IMR-90 (cell line): ENCODE measurements at places on chromosomes 4 and X. TPM values are rescaled to one million over a fixed set of nuclear protein-coding genes. Genes with fewer than 3 reads are reported as not detected.

The PABPC1L2B gene
- total RNA-seq: not detected in 2 replicates

The CABS1 gene
- total RNA-seq: not detected in 2 replicates

The ZNF157 gene
- total RNA-seq: under 0.01 TPM in 1 of 2 replicates, not detected in the other

The TCEAL2 gene
- total RNA-seq: not detected in 2 replicates

The CFI gene
- 0.18 and 0.28 TPM in 2 replicates for total RNA-seq

The IQCM gene
- total RNA-seq: not detected in 2 replicates

The SPANXC gene
- total RNA-seq: not detected in 2 replicates

The MGARP gene
- total RNA-seq: 35.0 and 44.4 TPM in 2 replicates

The UCHL1 gene
- total RNA-seq: 972 and 1,122 TPM in 2 replicates

The DUSP9 gene
- total RNA-seq: under 0.01 TPM in 2 replicates

The NPY2R gene
- total RNA-seq: not detected in 2 replicates

DNA sequence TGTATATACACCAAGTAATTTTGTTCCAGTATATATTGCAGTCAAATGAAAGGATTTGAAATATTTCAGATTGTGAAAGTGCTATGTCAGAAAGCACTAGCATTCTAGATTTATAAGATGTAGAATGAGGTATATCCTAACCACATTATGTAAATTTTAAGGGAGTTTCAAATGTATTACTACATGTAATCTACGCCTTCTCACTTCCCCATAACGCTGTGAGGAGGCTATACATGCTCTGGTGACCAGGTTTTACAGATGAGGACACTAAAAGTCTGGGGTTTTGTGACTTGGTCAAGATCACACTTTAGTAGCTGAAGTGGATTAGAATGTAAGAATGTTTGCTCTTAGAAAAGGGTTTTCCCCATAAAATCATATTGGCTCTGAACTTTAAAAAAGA, 8.1 kb downstream of the ENPEP start:
- no peaks in the 10 kb centered on the region for H3K4me1 ChIP-seq
- no peak for DNase-seq
- no peaks in the 10 kb centered on the region for H3K27me3 ChIP-seq
- no peak overlapping the region for H3K4me3 ChIP-seq
- H3K27ac ChIP-seq: no peak overlapping the region

DNA sequence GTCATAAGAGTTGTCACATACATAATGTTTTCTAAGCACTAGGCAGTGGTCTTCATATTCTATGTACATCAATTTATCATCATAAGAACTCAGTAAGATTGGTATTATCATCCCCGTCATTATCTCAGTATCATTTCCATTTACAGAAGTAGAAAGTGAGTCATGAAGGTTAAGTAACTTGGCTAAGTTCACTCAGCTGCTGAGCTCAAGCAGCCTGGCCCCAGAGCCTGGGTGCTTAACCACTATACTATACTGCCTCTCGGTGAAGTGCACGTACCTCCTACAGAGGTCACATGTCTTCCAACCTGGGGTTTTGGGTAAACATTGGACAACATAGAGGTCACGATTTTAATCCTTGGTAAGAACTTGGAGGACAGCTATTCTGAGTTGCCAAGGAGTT, 161.5 kb upstream of the GATB start:
- no peak overlapping the region for H3K27ac ChIP-seq
- no peaks in the 10 kb centered on the region for H3K36me3 ChIP-seq
- H3K27me3 ChIP-seq: no peaks in the 10 kb centered on the region; the same call in 1 of the 2 replicates
- H3K4me3 ChIP-seq: no peak overlapping the region
- H3K4me1 ChIP-seq: no peaks in the 10 kb centered on the region; the same call in 1 of the 2 replicates

DNA sequence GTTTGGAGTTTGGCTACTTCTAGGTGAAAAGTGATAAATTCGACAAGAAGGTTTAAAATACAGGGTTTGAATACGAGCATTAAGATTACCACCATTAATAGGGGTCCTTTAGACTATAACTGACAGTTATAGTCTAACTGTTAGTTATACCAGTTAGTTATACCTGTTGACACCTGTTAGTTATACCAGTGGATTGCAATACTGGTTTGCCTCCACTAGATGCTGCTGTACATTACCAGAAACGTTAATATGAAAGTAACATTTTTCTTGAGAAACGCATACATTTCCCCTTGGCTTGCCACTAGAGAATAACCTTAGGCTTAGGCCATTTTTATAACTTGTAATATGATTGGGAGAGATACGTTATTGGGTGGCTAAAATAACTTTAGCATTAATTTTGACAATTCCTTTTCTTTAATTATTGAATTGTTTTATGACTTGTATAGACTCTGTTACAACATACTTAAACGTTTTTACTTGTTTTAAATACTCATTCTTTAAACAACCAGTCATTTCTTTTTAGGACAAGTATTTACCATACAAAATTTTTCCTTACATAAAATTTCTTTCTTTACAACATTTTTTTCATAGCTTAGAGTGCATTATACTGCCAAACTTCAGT, 911.2 kb downstream of the FSTL5 start:
- no peak overlapping the region for H3K27ac ChIP-seq
- H3K4me1 ChIP-seq: no peaks in the 10 kb centered on the region
- no peaks in the 10 kb centered on the region for H3K36me3 ChIP-seq

DNA sequence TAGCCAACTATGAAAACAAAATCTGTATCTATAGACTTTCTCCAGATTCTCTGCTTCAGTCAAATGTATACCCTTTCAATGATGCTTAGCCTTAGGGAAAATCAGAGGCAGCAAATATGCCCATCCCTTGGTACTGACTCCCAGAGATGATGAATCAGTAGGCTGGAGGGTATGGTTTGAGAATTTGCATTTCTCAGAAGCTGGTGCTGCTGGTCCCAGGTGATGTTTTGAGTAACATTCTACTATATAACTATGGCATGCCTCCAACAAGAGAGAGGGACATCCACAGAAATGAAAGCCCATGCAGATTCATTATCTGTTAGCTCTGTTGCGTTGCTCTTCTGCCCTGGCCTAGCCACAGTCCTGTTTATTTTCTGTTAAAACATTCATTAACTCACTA, 13.6 kb downstream of the TNIP3 start:
- no peaks in the 10 kb centered on the region for H3K36me3 ChIP-seq
- no peaks in the 10 kb centered on the region for H3K27me3 ChIP-seq
- H3K4me3 ChIP-seq: no peak overlapping the region
- no peak for DNase-seq
- H3K27ac ChIP-seq: no peak overlapping the region

DNA sequence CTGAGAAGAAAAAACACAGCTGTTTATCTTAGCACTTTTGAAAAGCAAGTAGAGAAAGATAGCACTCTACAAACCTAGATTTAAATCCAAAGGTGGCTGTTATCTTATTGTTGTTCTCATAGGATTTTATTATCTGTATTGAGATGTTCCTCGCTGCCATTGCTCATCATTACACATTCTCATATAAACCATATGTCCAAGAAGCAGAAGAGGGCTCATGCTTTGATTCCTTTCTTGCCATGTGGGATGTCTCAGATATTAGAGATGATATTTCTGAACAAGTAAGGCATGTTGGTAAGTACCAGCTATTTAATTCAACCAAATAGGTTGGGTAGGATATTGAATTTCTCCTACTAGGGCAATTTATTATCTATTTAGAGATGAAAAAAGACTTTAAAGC, 16.4 kb downstream of the TMEM184C start:
- no peaks in the 10 kb centered on the region for H3K27me3 ChIP-seq
- H3K36me3 ChIP-seq: peaks cover 19% of the 10 kb centered on the region
- H3K4me3 ChIP-seq: no peak overlapping the region
- DNase-seq: no peak
- no peaks in the 10 kb centered on the region for H3K4me1 ChIP-seq
- no peak overlapping the region for H3K27ac ChIP-seq

GRCh38 chrX:31038575-31039326, 33.1 kb downstream of the FTHL17 start:
- peak; percentile 31 for DNase-seq
- no peaks in the 10 kb centered on the region for H3K4me1 ChIP-seq
- H3K27ac ChIP-seq: no peak overlapping the region
- no peaks in the 10 kb centered on the region for H3K36me3 ChIP-seq

DNA sequence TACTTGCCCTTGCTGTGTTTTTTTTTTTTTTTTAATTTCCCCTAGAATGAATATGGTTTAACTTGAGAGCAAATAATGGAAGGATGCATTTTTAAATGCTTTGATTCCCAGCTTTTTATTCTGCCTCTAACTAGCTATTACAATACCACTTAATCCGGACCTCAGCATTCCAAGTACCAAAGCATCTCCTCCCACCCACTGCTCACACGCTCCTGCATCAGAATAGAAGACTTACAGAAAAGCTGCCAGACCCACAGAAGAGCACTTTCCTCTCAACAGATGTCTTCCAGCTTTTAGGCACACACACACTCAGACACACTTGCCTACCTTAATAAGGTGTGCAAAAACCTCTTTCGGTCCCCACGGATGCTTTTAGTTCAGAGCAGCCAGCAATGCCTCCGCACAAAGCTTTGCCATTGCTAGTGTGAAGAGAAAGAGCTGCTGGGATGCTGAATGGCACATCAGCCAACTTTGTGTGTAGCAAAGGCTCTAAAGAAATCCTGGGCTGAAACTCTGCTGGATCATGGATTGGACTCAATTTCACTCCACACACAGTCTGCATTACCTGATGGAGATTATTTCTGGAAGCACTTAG, 1056.2 kb downstream of the DMD start:
- no peak overlapping the region for H3K4me3 ChIP-seq
- H3K36me3 ChIP-seq: no peaks in the 10 kb centered on the region
- no peak overlapping the region for H3K27ac ChIP-seq
- DNase-seq: no peak
- H3K4me1 ChIP-seq: no peaks in the 10 kb centered on the region

DNA sequence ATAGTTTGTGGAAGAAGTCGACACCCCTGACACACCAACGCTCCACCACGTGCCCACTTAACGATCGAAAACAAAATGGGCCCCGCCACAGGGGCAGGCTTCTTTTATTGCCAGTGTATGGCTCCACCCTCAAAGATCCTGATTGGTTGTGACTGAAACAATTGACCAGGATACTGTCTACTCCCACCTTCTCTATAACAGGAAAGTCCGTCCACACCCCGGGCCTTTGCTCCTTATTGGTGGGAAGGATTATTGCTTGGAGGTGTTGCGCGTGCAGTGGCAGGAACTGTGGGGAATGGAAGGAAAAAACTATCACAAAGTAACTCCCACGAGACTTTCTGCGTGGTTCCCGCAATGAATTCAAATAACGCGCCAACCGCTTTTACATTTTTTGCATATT, at the start of gene USP26:
USP26 (minus strand) TSS at position 79 of the 400 bp plus-strand sequence. CDS start 68,889 bp downstream, outside the sequence.
- no peak within 1 kb of the TSS for H3K27ac ChIP-seq
- no peaks in the 10 kb centered on the region for H3K36me3 ChIP-seq
- no peak for DNase-seq
- H3K27me3 ChIP-seq: no peaks in the 10 kb centered on the region
- H3K4me3 ChIP-seq: no peak within 1 kb of the TSS
- no peaks in the 10 kb centered on the region for H3K4me1 ChIP-seq

DNA sequence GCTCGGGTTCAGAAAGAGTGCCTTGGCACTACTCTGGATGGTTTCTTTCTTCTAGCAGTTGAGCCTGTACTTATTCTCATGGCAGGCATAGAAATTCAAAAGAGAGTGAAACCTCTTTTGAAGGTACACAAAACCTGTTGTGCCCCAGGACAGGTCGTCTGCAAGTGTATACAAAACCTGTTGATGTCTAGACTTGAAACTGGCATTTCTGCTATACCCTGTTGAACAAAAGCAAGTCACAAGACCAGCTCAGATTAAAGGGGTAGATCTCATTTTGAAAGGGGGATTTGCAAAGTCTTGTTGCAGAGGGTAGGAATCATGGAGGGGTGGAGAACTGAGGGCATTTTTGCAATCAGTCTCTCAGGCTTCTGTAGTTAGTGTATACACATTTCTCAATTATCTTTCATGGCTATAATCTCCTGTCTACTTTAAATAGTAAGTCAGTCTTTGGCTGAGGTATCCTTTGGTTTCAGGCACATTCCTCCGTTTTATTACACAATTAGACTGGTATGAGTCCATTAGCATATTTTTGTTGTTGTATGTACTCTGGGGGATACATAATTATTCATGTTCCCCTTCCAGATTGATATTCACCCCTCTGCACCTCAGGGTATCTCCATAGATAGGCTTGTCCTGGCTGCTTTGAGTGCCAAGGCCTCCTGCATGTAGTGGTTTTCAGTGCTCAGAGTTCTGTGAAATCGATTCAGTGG, 251.4 kb downstream of the DTHD1 start:
- H3K4me3 ChIP-seq: no peak overlapping the region
- no peak overlapping the region for H3K27ac ChIP-seq
- no peaks in the 10 kb centered on the region for H3K27me3 ChIP-seq
- H3K4me1 ChIP-seq: no peaks in the 10 kb centered on the region

- DNase-seq: no peak
- H3K36me3 ChIP-seq: no peaks in the 10 kb centered on the region
- H3K27ac ChIP-seq: no peak overlapping the region
- H3K4me3 ChIP-seq: no peak overlapping the region
- H3K27me3 ChIP-seq: no peaks in the 10 kb centered on the region
Observed at GRCh38 chr4:85431156-85431555, 43.8 kb upstream of the ARHGAP24 start.

- no peaks in the 10 kb centered on the region for H3K27me3 ChIP-seq
- H3K4me3 ChIP-seq: no peak overlapping the region
- DNase-seq: peak; percentile 90
- no peak overlapping the region for H3K27ac ChIP-seq
Observed at GRCh38 chr4:150337734-150338133, 244.2 kb upstream of the MAB21L2 start.

DNA sequence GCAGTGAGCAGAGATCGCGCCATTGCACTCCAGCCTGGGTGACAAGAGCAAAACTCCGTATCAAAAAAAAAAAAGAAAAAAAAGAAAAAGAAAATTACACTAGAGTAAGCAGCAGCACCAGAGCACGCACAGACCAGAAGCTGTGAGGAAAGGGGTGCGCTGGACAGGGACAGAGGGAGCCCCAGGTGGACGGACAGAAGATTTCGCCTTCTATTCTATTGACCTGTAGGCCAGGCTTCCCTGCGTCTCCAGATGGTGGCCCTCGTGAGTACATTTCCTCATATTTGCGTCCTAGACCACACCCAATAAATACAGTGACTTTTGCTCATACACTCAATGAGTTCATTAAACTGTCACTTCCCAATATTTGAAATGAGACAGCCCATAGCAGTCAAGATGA, 19.1 kb downstream of the MTNR1A start:
- H3K27me3 ChIP-seq: peaks cover 2% of the 10 kb centered on the region; the same call in 1 of the 2 replicates
- DNase-seq: no peak
- H3K27ac ChIP-seq: no peak overlapping the region
- no peaks in the 10 kb centered on the region for H3K36me3 ChIP-seq
- H3K4me3 ChIP-seq: no peak overlapping the region

GRCh38 chr4:86543560-86544309, 50.4 kb upstream of the PTPN13 start:
- no peak for DNase-seq
- H3K36me3 ChIP-seq: no peaks in the 10 kb centered on the region
- peaks cover 5% of the 10 kb centered on the region for H3K27me3 ChIP-seq
- no peak overlapping the region for H3K27ac ChIP-seq
- no peaks in the 10 kb centered on the region for H3K4me1 ChIP-seq

DNA sequence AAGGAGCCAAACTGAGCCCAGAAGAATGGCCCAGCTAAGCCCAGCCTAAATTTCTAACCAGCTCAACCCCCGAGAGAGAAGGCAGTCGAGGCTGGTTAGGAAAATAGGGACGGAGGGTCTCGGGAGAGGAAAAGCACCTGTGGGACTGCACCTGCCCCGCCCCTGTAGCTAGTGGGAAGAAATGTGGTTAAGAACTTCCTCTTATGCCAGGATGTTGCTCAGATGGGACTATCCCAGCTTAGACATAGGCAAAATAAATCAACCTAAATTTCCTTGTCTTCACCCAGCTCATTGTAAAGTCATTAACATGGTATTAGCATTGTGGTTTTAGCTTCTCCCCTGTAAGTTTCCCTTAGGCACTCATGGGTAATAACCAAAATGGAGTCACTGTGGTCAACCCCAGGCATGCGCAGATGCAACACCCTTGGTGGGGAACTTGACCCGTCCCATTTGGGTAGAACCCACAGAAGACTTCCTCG, 86.8 kb downstream of the ZNF718 start:
- H3K4me1 ChIP-seq: no peaks in the 10 kb centered on the region
- no peak overlapping the region for H3K4me3 ChIP-seq
